ENCODE measurements at places on chromosomes 7 and 10. TPM values are rescaled to one million over a fixed set of nuclear protein-coding genes. Genes with fewer than 3 reads are reported as not detected.

Gene PNLIP
- not detected for total RNA-seq

Gene TAS2R41
- total RNA-seq: not detected

Gene PON1
- total RNA-seq: 0.16 TPM

Gene ANKRD30A
- total RNA-seq: not detected

Gene EMX2
- 0.13 TPM for total RNA-seq

Gene KIAA1217
- 1.5 TPM for total RNA-seq

DNA sequence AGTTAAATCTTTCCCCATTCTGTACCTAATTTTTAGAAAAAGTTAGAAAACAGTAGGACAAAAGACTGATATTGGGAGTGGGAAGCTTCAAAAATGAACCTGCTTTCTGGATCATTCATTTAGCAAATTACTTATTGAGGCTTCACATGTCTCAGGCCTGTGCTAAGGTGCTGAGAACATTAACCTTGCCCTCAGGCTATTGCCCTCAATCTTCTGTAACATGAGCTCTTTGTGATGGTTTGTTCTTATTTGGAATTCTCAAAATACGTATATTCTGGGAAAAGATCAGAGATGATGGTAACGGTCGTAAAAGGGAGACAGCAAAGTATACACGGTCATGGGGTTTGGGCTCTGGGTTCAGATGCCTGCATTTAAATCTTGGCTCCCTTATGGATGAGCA, 39.5 kb upstream of the PRKG1 start:
- DNase-seq: no peak

DNA sequence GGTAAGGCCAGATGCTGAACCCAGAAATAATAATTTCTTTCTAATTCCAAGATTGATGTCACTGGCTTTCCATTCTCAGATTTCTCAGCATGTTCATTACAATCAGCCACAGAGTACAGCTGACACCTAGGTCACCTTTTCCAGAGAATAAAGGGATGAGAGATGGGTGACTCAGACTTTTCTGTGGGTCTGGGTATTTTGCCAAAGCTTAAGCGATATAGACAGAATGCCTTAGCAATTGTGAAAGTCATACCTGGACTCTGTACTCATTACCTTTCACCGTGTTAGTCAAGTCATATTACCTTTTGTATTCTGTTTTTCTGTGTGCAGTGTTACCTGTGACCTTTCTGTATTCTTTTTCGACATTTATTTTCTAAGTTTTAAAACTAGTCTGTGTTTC, 10.6 kb upstream of the PRTFDC1 start:
- no peak for DNase-seq

DNA sequence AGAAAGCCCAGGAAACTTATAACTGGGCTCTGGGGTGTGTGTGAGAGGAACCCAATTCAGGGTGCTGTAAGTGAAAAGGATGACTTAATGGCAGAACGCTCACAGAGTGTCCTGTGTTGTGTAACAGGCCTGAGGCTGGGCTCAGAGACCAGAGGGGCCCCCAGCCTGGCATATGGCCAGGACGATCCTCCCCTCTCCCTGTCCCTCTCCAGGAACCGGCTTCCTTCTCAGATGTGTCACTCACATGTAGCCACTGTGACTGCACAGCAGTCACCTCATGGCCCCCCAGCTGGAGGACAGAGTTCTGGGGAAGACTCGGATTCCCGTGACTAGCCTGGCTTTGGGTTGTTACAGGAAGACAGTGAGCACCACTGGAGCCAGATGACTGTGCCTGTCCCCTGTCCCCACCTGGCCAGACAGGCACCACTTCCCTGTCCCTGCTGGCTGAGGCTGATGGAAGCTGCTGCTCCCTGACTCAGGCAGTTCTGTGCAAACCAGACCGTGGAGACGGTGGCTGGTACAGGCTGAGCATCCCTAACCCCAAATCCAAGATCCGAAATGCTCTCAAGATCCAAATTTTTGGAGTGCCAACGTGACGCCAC, 220.5 kb downstream of the MLLT10 start:
- no peak for DNase-seq

DNA sequence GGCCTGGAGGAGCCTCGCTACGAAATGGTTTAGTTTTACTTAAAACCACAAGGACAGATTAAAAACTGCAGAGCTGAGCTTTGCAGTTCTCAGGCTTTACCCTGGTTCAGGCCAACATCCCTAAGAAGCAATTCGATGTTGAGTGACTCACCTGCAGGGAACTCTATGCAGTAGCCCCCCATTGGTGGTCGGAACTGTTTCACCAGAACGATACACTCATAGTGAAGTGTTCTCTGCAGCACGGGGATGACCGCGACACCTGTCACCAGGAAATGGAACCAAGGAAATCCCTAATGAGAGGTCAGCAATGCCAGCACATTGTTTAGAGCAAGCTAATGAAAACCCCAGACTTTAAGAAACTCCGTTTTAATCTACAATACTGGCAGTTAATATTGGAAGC, 18.0 kb downstream of the NUDT5 start:
- DNase-seq: no peak

- DNase-seq: peak; percentile 74
These were observed 33.0 kb downstream of the TMEM106B start for GRCh38 chr7:12244129-12244528.

DNA sequence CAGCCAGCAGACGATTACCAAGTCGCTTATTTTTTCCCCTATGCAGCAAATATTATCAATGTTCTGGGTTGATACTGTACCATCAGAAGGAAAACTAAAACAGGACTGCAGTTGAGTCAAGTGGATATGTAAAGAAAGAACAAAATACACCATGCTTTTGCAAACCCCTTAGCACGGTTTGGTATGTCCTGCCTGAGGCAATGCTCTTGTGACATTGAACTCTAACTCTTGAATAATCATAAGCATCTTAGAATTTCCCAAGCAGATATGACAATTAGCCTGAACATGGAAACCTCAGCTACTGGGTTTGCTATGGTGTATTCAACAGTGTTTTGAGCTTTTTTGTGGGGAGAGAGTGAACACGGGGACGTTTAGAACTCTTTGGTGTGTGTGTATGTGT, 107.4 kb downstream of the ETV1 start:
- no peak for DNase-seq

DNA sequence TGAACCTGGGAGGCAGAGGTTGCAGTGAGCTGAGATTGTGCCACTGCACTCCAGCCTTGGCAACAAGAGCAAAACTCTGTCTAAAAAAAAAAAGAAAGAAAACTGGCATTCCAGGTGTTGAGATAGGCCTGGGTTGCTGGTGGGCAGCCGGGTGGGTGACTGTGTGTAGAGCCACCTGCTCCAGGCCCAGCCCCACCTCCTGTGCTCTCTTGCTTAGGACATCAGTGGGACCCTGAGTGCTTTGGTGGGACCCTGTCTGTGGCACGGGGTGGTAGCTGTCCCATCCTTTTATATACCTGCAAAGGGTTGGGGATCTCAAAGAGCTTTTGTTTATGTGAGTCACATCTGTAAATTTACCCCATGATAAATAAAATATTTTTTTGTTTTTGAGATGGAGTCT, 6.2 kb downstream of the PAOX start:
- DNase-seq: no peak

DNA sequence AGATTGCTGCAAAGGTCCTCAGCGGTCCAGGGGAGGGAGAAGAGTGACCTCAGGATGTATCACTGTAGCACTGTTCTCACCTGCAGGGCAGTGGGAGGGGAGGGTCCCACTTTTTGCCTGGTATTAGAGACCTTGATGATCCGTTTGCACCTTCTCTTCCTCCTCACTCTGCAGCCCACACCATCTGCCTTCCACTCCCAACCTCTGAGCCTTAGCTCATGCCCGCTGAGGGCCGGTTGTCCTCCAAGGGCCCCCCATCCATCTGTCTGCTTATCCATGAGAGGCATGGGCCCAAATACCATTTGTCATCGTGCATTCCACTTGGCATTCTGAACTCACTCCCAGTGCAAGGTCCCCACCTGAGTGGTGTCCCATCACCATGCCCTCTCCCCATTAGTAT, 64.6 kb upstream of the PCBD1 start:
- DNase-seq: no peak

- peak; percentile 22 for DNase-seq
These were observed 42.6 kb downstream of the GPR37 start for GRCh38 chr7:124723012-124723411.

Data from SK-MEL-5 (cell line).